ENCODE measurements at places on chromosomes 7 and 10. TPM values are rescaled to one million over a fixed set of nuclear protein-coding genes. Genes with fewer than 3 reads are reported as not detected.

- H3K27me3 ChIP-seq: no peaks in the 10 kb centered on the region
- H3K27ac ChIP-seq: no peak overlapping the region
- DNase-seq: peak; percentile 76
- peak overlapping the region; percentile 26 for H3K4me3 ChIP-seq
Measured at GRCh38 chr10:43203448-43204041, 63.3 kb downstream of the RASGEF1A start.

DNA sequence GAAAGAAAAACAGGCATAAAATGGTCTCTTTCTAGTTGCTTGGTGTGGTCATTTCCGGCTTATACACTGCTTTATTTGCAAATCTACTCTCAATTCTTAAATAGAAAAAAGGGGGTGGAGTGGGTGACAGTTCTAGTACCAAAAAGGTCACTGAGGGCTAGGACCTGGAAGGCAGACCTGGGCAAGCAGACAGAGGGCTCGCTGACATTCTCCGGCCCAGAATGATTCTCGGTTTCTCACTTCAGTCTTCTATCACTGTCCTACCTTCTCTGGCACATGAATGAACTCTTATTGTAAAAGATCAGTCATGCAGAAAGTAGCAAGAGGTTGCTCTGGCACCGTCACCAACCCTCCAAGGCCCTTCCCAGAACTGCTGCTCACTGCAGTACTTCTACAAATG is 54.0 kb downstream of the MALSU1 start:
- DNase-seq: no peak
- H3K36me3 ChIP-seq: no peaks in the 10 kb centered on the region
- no peak overlapping the region for H3K4me3 ChIP-seq
- H3K4me1 ChIP-seq: peaks cover 12% of the 10 kb centered on the region

DNA sequence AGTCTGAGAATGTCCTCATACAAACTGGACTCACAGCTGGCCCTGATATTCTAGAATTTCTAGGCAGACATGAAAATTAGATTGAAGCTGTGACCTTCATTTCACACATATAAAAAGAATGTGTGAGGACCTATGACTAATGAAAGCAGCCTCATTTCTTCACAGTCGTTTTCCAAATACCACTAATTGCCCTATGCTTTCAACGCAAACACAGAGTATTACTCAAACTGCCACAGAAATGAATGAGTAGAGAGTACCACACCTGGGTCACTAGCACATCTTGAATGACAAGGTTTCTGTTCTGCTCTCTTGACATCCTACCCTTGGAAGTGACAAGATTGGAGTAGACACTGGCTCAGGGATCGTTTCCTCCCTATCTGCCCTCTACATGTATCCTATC is 142.4 kb downstream of the C1GALT1 start:
- H3K27me3 ChIP-seq: no peaks in the 10 kb centered on the region
- H3K27ac ChIP-seq: no peak overlapping the region
- no peak for DNase-seq
- H3K4me1 ChIP-seq: no peaks in the 10 kb centered on the region
- H3K36me3 ChIP-seq: no peaks in the 10 kb centered on the region

The SPDYE16 gene
- 0.90 TPM for total RNA-seq

The TRPV5 gene
- not detected for total RNA-seq

The LRRN3 gene
- total RNA-seq: 8.9 TPM
